ENCODE measurements at places on chromosomes 2 and 18. TPM values are rescaled to one million over a fixed set of nuclear protein-coding genes. Genes with fewer than 3 reads are reported as not detected.

GRCh38 chr18:60377778-60378469 is 5.3 kb upstream of the MC4R start:
- H3K27ac ChIP-seq, result no peak overlapping the region
- H3K4me1 ChIP-seq, result no peaks in the 10 kb centered on the region
- no peak for DNase-seq
- H3K4me3 ChIP-seq, result no peak overlapping the region
- no peaks in the 10 kb centered on the region for H3K27me3 ChIP-seq
- no peaks in the 10 kb centered on the region for H3K36me3 ChIP-seq

DNA sequence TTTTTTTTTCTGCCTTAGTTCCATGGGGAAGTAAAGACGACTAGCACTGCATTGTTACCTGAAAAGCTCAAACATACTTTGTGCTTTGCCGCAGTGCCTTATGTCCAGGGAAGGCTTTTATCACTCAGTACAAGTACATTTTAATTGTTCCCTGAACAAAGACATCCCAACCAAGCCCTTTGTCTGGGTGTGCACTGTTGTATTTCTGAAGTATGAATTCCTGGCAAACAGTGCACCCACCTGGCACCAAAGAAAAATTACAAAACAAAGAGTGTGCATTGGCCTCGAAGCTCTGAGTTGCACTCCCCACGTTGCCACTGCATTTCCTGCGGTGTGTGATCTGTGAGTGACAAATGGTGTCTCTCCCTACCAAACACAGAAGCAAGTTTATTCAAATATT is 858.5 kb upstream of the PIK3C3 start:
- DNase-seq, result no peak
- no peaks in the 10 kb centered on the region for H3K36me3 ChIP-seq
- H3K4me1 ChIP-seq, result no peaks in the 10 kb centered on the region
- no peak overlapping the region for H3K27ac ChIP-seq

- no peaks in the 10 kb centered on the region for H3K36me3 ChIP-seq
- H3K27ac ChIP-seq, result no peak overlapping the region
- peaks cover 31% of the 10 kb centered on the region for H3K4me1 ChIP-seq
- peaks cover 73% of the 10 kb centered on the region for H3K27me3 ChIP-seq
- DNase-seq, result no peak
Measured at GRCh38 chr2:45009928-45010701, 863 bp upstream of the SIX2 start.

Gene PROKR1
- not detected for total RNA-seq

Gene DPP4
- 12.9 TPM for total RNA-seq
